Caco-2 (cell line): ENCODE measurements at places on chromosomes 3 and 15.

DNA sequence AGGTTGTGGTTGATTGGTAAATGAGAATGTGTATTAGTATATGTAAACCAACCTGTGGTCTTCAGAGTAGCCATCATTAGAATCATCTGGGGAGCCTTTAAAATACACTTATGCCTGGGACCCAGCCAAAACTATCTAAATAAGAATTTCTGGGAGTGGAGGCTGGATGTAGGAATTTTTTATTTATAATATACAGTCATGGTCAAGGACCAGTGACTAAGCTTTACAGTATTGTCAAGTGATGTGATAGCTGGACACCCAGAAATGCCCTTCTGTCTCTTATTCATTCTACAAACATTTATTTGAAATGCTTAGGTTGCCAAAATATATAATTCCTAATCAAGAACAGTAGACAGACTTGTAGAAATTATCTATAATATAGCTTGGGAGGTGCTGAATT lies 132.2 kb downstream of the MBNL1 start:
- H3K4me3 ChIP-seq: no peak overlapping the region
- no peaks in the 10 kb centered on the region for H3K36me3 ChIP-seq
- H3K27ac ChIP-seq: no peak overlapping the region
- DNase-seq: no peak

- H3K36me3 ChIP-seq: no peaks in the 10 kb centered on the region
- no peaks in the 10 kb centered on the region for H3K4me1 ChIP-seq
- H3K27ac ChIP-seq: no peak overlapping the region
- DNase-seq: no peak
Measured at GRCh38 chr3:138761002-138761401, 73.7 kb downstream of the PIK3CB start.

GRCh38 chr3:111585217-111585616 lies 9.9 kb downstream of the ZBED2 start:
- DNase-seq: no peak
- H3K27ac ChIP-seq: no peak overlapping the region
- peaks cover 24% of the 10 kb centered on the region for H3K4me1 ChIP-seq
- H3K36me3 ChIP-seq: no peaks in the 10 kb centered on the region

DNA sequence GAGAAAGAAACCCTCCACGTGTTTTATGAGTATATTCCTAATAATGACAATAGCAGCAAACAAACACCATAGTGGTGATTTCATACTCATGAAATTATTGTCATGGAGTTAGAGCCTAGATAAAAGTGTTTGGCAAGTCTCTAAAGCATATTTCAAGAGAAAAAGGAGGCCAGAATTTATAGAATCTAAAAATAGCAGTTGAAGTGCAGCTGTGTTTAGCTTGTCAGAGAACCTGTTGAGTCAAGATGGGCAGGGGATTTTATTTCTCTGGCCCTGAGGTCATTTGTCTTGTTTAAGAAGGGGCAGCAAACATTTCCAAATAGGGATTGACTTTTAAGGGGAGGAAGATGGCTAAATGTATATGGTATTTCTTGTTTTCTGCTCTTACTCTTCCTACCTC lies 279.6 kb upstream of the CTDSPL start:
- no peak for DNase-seq
- H3K4me3 ChIP-seq: no peak overlapping the region
- no peaks in the 10 kb centered on the region for H3K27me3 ChIP-seq
- no peaks in the 10 kb centered on the region for H3K36me3 ChIP-seq

- H3K4me3 ChIP-seq: no peak overlapping the region
- no peaks in the 10 kb centered on the region for H3K4me1 ChIP-seq
- no peak for DNase-seq
- no peaks in the 10 kb centered on the region for H3K36me3 ChIP-seq
- no peaks in the 10 kb centered on the region for H3K27me3 ChIP-seq
Measured at GRCh38 chr3:115624029-115624741, 875 bp downstream of the GAP43 start.

DNA sequence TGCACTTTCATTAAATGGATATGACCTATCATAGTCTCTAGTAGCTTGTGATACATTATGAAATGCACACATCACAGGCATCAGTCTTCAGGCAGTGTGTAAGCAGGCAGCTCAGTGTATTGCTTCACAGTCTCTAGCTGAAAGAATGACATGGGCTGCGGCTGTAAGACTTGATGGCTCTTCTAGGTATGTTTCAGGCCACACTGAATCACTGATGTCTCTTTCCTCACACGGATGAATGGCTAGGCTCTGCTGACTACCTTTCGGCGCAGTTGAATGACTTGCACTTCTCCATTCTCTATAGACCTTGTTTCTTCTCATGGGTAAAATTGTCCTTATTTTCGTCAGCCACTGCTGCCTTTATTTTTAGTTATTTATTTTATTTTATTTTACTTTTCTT lies 15.4 kb downstream of the APH1B start:
- DNase-seq: no peak
- H3K36me3 ChIP-seq: no peaks in the 10 kb centered on the region; the same call in 1 of the 2 replicates
- H3K4me3 ChIP-seq: no peak overlapping the region
- H3K4me1 ChIP-seq: no peaks in the 10 kb centered on the region
- H3K27me3 ChIP-seq: no peaks in the 10 kb centered on the region
- H3K27ac ChIP-seq: no peak overlapping the region

DNA sequence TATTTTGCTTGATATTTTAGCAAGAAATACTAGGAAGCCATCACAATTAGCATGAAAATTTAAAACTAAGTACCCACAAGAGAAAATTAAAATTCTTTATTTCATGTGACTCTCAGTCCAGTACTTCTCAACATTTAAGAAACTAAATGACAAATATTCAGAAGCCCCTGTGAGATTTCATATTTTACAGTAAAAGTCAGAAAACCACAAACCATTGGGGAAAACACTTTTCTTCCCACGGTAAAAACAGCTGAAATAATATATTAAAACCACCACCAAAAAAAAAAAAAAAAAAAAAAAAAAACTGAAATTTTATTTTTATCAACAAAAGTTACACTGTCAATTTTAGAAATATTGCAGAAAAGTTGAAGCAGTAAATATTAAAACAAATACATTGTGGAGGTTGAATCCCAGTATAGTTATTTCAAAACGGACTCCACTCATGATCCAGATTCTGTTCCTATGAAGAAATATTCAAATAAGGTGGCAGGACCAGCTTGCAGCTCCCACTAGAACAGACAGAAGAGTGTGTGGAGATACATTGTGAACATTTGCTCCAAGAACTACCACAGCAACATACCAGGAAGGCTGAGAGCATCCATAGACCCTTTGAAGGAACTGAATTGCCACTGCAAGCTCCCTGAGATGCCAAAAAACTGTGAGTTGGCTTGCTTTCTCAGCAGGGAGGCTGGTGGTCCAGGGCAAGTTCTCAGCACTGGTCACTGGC lies 308.2 kb downstream of the CTNNB1 start:
- DNase-seq: no peak
- H3K27me3 ChIP-seq: no peaks in the 10 kb centered on the region
- H3K27ac ChIP-seq: no peak overlapping the region
- H3K4me3 ChIP-seq: no peak overlapping the region
- H3K36me3 ChIP-seq: no peaks in the 10 kb centered on the region
- no peaks in the 10 kb centered on the region for H3K4me1 ChIP-seq

DNA sequence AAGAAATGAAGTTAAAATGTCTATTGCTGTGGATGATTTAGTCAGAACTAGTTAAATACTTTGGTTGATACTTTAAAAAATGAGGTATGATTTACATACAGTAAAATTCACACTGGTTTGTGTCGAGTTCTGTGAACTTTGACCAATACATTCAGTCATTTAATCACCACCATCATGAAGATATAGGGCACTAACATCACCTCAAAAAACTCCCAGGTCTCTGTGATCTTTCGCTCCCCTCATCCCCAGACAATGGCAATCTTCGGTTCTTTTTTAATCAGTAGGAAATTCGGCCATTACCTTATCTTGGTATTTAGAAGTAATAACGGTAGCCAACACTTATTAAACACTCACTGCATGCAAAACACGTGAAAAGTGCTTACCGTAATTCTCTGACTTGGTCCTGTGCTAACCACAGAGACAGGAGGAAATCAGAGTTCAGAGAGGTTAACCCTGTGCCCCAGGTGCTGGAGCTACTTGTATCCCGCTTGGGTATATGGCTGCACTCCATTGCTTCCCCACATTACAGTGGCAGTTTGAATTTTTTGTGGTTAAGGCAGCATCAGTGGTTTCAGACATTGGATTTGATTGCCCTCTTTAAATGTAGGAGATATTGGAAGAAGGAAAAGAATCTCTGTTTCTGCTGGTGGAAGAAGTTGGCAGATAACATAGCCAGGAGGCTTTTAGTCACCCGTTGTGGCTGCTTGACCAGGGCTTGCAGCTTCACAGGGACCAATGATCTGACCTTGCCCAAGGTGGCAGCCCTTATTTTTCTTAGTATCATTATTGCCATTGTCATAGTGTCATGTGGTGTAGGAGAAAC lies 4.2 kb downstream of the PLCL2 start:
- no peak overlapping the region for H3K27ac ChIP-seq
- no peaks in the 10 kb centered on the region; the same call in 1 of the 2 replicates for H3K27me3 ChIP-seq
- peaks cover 4% of the 10 kb centered on the region; the same call in 1 of the 2 replicates for H3K4me1 ChIP-seq
- no peak overlapping the region for H3K4me3 ChIP-seq
- no peak for DNase-seq

DNA sequence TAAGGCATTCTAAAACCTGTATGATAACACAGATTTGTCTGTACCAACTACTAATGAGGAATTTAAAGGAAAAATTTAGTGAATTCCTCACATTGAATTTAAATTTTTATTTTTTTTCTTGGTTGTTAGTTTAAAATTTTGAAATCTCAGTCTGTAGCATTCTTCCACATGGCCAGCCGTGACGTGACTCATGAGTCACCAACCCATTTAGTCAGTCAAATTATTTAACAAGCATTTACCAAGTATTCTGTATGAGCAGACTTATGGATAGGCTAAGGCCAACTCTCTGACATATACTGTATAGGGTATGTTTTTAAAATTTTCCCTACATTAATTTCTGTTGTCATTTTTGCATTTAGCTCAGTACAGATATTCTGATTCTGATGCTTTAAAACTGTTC lies 112.9 kb downstream of the CNTN4 start:
- DNase-seq: no peak
- H3K27ac ChIP-seq: no peak overlapping the region

GRCh38 chr3:48402281-48402732 lies 27.6 kb downstream of the PLXNB1 start:
- H3K4me1 ChIP-seq: no peaks in the 10 kb centered on the region
- H3K27ac ChIP-seq: peak overlapping the region; percentile 35

GRCh38 chr3:8625991-8626390 lies 18.6 kb downstream of the SSUH2 start:
- no peak overlapping the region for H3K4me3 ChIP-seq
- H3K36me3 ChIP-seq: no peaks in the 10 kb centered on the region
- H3K27ac ChIP-seq: no peak overlapping the region
- H3K4me1 ChIP-seq: peaks cover 18% of the 10 kb centered on the region
- DNase-seq: no peak

DNA sequence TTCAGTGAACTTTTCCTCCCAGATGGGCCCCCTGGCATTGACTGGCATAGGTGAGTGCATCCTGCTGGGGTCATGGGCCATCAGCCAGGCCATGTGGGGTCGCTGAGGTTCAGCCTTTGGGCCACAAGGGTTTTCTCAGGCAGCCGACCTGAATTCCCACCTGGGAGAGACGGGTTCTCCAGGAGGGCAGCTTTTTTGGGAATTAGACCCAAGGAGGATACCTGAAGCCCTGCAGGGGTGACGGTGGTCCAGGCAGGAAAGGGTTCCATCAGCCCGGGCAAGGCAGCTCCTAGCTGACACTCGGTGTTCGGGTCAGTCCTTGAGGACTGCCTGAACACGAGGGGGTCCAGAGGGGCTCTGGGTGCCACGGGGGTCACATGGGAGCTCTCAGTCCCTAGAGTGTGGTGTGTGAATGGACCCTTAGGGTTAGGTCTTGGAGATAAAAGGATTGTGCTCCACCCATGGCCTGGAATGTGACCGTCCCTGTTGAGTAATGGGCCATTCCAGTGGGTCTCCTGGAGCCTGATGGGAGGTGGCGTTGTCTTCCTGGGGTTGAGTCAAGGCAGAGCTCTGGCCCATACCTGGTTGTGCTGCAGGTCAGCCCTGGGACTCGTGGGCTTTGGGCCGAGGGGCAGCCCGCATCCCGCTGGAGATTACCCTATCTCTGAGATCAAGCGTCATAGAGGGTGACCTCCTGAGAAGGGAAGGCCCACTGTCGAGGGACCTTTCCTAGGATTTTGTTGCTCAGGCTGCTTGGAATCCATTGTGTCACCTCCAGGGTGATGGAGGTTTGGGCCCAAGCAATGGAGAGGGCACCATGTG lies 192.8 kb downstream of the UBE3A start:
- no peak overlapping the region for H3K4me3 ChIP-seq
- no peak for DNase-seq
- no peaks in the 10 kb centered on the region for H3K4me1 ChIP-seq
- no peaks in the 10 kb centered on the region for H3K36me3 ChIP-seq
- H3K27me3 ChIP-seq: no peaks in the 10 kb centered on the region

- H3K4me1 ChIP-seq: no peaks in the 10 kb centered on the region
- no peaks in the 10 kb centered on the region for H3K36me3 ChIP-seq
- no peak overlapping the region for H3K27ac ChIP-seq
- H3K4me3 ChIP-seq: no peak overlapping the region
- no peak for DNase-seq
Measured at GRCh38 chr3:59680919-59681318, 631.1 kb upstream of the CFAP20DC start.

DNA sequence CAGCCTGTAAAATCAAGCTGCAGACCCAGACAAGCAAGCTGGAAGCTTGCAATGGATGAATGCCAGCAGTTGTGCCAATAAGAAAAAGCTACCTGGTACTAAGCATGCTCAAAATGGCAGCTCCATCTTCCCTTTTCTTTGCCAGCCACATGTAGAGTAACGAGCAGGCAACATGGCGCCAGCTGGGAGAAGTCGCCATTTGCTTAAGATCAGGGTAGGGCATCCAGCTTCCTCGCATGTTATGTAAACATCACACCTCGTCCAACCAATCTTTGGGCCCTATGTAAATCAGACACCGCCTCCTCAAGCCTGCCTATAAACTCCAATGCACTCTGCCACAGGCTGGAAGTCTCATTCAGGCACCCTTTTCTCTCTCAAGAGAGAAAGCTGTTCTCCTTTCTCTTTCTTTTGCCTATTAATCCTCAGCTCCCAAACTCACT lies 973.9 kb downstream of the FHIT start:
- no peaks in the 10 kb centered on the region for H3K27me3 ChIP-seq
- no peaks in the 10 kb centered on the region; the same call in 1 of the 2 replicates for H3K36me3 ChIP-seq
- H3K4me3 ChIP-seq: no peak overlapping the region
- no peak for DNase-seq
- no peaks in the 10 kb centered on the region for H3K4me1 ChIP-seq

- H3K4me1 ChIP-seq: peaks cover 16% of the 10 kb centered on the region
- DNase-seq: peak; percentile 21
- no peak overlapping the region for H3K4me3 ChIP-seq
- no peaks in the 10 kb centered on the region for H3K36me3 ChIP-seq
- no peaks in the 10 kb centered on the region for H3K27me3 ChIP-seq
- H3K27ac ChIP-seq: no peak overlapping the region
Measured at GRCh38 chr3:28134792-28135375, 106.5 kb upstream of the CMC1 start.

- H3K27me3 ChIP-seq: no peaks in the 10 kb centered on the region
- H3K4me1 ChIP-seq: no peaks in the 10 kb centered on the region
- H3K27ac ChIP-seq: no peak overlapping the region
- no peak for DNase-seq
- H3K36me3 ChIP-seq: no peaks in the 10 kb centered on the region
Measured at GRCh38 chr15:43085921-43086320, 19.9 kb downstream of the UBR1 start.
